ENCODE measurements at places on chromosomes 5 and 9. TPM values are rescaled to one million over a fixed set of nuclear protein-coding genes. Genes with fewer than 3 reads are reported as not detected.

DNA sequence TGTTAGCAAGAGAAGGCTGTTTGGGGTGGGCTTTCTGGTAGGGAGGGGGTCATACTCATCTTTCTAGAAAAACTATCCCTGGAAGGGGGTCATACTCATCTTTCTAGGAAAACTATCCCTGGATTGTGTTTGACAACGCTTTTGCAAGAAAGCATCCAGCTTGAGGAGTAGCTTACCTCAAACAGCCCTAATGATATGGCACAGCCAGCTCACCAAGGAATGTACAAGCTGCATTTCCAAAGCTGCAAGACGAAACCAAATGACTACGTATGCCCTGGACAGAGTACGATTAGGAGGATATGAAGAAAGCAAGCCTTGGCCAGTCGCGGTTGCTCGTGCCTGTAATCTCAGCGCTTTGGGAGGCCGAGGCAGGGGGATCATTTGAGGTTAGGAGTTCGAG, 63.4 kb downstream of the KLF4 start:
- DNase-seq = no peak

- DNase-seq = no peak
Observed at GRCh38 chr5:111415053-111415452, 97.3 kb downstream of the STARD4 start.

DNA sequence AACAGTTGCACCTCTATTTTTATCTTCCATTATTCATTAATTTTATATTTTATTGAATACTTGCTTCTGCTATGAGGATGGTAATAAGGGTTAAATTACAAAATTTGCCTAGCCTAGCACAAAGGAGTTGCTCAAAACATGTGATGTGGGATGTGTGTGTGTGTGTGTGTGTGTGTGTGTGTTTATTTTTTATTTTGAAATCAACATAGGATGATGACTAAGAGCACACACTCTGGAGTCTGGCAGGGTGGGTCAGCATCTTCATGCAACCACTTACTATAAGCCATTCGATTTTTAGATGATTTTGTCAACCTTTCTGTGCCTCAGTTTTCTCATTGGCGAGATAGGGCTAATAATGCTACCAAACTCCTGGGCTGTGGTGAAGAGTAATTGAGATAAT, 57.7 kb upstream of the MAMDC2 start:
- DNase-seq = no peak

GRCh38 chr5:129171194-129171944, 76.8 kb downstream of the ISOC1 start:
- no peak for DNase-seq

DNA sequence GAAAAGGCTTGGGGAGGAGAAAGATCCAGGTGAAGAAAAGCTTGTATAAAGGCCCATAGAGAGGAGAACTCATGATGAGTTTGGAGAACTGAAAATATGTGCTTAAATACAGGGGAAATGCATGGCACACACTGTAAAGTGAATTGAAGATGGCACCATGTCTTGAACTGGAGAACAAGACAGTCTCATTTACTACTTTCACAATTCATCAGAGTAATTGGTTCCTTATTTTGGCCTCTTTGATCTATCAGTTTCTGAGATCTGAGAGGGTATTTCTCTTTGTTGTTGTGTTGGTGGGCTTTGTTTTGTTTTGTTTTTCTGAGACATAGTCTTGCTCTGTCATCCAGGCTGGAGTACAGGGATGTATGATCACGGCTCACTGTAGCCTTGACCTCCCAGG, 98.2 kb downstream of the CEMIP2 start:
- DNase-seq = no peak

DNA sequence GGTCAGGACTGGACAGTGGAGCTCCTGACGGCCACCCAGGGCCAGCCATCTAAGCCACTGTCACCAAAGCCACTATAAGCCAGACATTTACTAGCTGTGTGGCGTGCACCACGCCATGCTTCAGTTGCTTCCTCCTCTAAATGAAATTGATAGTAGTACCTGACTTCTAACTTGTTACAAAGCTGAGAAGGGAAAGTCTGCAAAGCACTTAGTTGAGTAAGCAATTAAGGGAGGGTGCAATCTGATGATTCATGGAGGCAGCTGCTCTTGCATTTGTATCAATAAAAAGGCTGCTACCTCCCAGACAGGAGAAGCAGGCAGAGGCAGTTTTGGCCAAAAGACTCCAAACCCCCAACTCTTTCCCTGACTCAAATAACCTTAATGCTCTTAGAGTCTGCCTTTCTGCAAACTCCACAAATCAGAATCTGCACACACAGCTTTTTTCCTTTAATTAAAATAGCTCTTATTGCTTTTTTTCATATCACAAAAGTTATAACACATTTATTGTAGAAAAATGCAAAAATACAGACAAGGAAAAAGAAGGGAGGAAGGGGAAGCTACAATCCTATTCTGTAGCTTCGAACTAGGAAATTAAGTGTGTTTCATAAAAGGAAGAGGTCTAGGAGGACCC, 19.3 kb upstream of the RAPGEF1 start:
- DNase-seq = no peak

- no peak for DNase-seq
Observed at GRCh38 chr5:80569961-80570786, at the start of gene ANKRD34B. Gene ANKRD34B (minus strand): TSS chr5:80570280. CDS start chr5:80560019, 10,261 bp downstream.

DNA sequence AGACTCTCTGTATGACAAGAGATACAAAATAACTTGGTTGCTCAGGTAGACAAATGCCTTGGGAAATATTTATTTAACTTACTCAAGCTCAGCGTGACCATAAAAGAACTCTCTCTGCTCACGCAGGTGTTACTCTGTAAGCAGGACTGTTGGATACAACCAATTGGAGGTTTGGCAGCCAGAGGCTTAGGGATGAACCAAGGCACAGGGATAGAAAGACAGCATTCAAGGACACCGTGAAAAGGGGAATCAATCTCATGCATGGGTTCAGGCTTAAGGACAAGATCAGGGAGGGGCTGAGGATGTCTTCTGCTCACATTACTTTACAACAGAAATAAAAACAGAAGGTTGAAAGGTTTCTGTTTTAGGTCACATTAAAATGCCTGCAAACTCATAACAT, 389.0 kb upstream of the BRINP1 start:
- no peak for DNase-seq

DNA sequence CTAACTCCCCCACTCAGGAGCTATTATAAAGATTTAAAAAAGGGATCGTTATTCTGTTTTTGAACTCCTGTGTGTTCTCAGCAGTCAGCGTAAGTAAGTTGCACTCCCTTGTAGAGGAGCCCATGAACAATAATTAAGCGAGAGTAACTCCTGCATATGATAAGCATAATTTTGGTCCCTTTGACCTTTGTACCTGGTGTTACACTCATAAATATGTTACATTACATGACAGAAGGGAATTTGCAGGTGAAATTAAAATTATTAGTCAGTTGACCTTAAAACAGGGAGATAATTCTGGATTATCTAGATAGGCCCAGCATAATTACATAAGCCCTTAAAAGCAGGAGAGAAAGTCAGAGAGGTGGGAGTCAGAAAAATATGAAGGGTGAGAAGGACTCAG, 197.3 kb downstream of the KCTD16 start:
- DNase-seq = no peak

- DNase-seq = no peak
Observed at GRCh38 chr5:81650987-81651386, 99.9 kb downstream of the SSBP2 start.

- no peak for DNase-seq
Observed at GRCh38 chr5:120327180-120327579, 136.9 kb upstream of the PRR16 start.

- DNase-seq = no peak
Observed at GRCh38 chr5:69149676-69150010, 17.3 kb upstream of the CCNB1 start.

DNA sequence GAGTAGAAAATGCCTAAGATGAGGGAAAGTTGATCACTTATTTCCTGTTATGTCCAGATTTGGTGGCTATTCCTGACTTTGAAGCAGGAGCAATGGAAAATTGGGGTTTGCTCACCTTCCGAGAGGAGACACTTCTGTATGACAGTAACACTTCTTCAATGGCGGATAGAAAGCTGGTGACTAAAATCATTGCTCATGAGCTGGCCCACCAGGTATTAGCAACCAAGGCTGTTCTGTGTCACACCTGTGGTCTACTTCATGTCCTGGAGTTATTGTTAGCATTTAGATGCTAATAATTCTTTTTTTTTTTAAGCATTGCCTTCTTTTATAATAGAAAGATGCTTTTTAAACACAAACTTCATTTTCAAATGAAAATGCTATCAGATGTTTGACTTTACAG, 57.9 kb downstream of the LNPEP start:
- DNase-seq = no peak

DNA sequence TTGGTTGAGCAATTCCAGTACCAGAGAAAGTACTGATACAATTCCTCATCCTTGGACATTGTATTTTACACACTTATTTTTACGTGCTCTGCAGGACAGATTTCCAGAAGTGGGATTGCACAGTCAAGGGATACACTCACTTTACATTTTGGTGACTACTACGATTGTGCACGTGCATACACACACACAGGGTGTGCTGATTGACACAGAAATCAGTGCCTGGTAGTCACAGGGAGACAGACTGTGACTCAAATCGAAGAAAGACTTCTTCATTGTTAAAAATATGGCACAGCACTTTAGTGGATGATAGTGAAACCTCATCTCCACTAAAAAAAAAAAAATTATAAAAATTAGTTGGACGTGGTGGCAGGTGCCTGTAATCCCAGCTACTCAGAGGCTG, 1.5 kb downstream of the GARIN3 start:
- DNase-seq = no peak

GRCh38 chr5:147360816-147361215, 126.0 kb downstream of the STK32A start:
- no peak for DNase-seq

DNA sequence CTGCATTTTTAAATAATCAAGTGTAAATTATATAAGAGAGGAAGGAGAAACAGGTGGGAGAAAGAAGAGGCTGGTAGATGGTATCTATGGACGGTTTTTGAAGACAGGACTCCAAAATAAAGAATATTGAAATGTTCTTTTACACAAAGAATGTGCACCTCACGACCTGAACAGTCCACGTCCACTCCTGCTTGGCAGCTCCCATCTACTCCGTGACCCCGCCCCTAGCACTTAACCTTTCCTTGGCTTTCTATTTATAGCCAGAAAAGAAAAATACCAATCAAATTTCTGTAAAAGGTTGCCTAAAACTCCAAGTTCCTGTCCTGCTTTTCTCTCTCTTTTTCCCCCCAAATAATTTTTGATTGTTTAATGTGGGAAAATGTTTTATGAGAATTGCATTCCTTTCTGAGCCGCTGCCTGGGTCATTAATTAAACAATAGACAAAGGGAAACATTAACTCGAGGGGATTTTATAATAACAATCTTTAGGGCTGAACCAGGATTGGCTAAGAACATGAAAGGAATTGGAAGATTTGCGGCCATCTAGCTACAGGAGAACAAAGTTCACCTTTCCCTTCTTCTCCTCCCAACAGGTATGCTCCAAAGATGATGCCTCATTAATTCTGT, 173.6 kb upstream of the MAP3K1 start:
- DNase-seq = peak; percentile 46

- DNase-seq = no peak
Observed at GRCh38 chr5:64301566-64301965, 135.9 kb downstream of the RNF180 start.

- no peak for DNase-seq
Observed at GRCh38 chr5:94746731-94747124, 128.3 kb downstream of the SLF1 start.

DNA sequence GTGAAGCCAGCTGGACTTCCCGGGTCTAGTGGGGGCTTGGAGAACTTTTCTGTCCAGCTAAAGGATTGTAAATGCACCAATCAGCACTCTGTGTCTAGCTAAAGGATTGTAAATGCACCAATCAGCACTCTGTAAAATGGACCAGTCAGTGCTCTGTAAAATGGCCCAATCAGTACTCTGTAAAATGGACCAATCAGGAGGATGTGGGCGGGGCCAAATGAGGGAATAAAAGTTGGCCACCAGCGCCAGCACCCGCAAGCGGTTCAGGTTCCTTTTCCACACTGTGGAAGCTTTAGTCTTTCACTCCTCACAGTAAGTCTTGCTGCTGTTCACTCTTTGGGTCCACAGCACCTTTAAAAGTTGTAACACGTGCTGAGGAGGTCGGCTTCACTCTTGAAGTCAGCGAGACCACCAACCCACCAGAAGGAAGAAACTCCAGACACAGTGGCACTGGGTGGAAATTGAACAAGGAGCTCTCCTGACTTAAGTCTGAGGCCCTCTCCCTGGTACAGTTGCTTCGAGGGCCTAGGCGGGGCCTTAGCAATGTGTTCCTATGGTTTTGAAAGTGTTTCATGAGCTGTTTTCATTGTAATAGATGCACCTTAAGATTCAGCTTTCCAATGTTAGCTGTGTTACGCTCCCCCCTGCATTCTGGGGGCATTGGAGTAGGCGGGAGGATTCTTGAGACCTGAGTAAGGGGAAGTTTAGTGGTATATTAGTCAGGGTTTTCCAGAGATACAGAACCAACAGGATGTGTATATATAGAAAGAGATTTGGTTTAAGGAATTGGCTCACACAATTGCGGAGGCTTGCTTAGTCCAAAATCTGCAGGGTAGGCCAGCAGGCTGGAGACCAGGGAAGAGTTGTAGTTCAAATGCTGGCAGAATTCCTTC, 21.5 kb upstream of the MYO10 start:
- DNase-seq = no peak

- DNase-seq = peak; percentile 57
Observed at GRCh38 chr5:97098922-97099321, 43.5 kb downstream of the LIX1 start.

DNA sequence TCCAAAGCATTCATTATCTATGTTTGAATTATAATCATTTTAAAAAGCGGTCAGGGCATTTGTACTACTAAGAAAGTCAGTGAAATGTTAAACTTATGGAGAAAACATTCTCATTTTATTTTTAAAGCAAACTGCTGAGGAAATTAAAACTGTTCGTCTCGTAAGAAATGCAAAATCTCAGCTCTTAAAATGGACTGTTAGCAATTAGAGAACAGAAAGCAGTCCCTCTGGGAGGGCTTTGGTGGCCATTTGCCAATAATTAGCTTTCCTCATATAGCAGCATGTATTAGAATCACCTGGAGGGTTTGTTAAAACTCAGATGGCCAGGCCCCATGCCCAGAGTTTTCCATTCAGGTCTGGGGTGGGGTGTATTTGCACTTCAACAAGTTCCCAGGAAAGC, 120.7 kb upstream of the RASEF start:
- no peak for DNase-seq

DNA sequence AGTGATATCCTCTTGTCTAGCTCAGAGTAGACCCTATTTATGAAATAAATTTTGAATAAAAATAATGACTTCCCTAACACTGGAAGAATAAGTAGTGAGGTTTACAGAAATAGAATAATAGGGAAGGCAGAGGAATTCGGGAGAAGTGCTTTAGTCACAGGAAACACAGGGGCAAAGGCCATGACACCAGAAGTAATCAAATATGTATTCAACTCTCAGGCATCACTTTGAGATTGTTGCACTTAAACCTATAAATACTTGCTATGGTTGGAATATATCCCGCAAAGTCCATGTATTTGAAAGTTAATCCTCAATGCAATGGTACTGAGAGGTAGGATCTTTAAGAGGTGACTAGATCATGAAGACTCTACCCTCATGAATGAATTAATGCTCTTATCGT, 166.8 kb downstream of the YIPF5 start:
- DNase-seq = no peak

Gene IRX2
- polyA plus RNA-seq = 23.7 TPM

Gene RPL12
- 1,367 TPM for polyA plus RNA-seq

Gene SLC34A3
- polyA plus RNA-seq = 7.4 TPM

Gene RHOBTB3
- polyA plus RNA-seq = 78.0 TPM

Gene KIF27
- polyA plus RNA-seq = 27.4 TPM

Gene CSF2
- polyA plus RNA-seq = not detected

Gene ORM2
- polyA plus RNA-seq = not detected

Gene IL13
- 0.08 TPM for polyA plus RNA-seq

Gene LCN12
- polyA plus RNA-seq = 20.2 TPM

Gene FAM114A2
- polyA plus RNA-seq = 35.2 TPM

Gene IGFBPL1
- polyA plus RNA-seq = 1.9 TPM

Gene ARSI
- 2.6 TPM for polyA plus RNA-seq

Gene ZDHHC11B
- 8.9 TPM for polyA plus RNA-seq

Data from left kidney (tissue), 8 donors.